Caco-2 (cell line): ENCODE measurements at places on chromosomes 7 and 10. TPM values are rescaled to one million over a fixed set of nuclear protein-coding genes. Genes with fewer than 3 reads are reported as not detected.

Gene ACTA2
- 0.23 TPM in 1 of 2 replicates, not detected in the other for total RNA-seq

DNA sequence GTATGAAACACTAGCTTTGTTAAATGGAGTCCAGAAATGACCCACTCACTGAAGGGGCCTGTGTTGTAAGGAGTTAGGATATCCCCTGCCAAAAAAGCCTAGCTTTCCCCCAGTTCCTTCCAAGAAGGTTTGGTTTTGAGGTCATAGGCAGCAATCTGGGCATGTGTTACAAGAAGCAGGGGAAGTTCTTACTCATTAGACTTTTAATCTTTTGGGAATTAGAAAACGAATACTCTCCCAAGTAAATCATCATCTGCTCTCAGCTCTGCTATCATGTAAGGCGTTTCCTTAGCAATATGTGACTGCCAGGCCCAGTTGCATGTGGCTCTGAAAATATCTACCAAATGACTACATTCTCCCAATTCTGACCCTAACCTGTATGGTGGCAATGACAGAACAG lies 3.7 kb downstream of the NOD1 start:
- no peaks in the 10 kb centered on the region for H3K36me3 ChIP-seq
- no peak overlapping the region for H3K4me3 ChIP-seq
- no peaks in the 10 kb centered on the region for H3K27me3 ChIP-seq

- no peaks in the 10 kb centered on the region for H3K27me3 ChIP-seq
- no peaks in the 10 kb centered on the region for H3K4me1 ChIP-seq
- H3K36me3 ChIP-seq: no peaks in the 10 kb centered on the region
- no peak overlapping the region for H3K4me3 ChIP-seq
These were observed 202.9 kb upstream of the MTPN start for GRCh38 chr7:136179851-136180721.

Gene LRRC72
- total RNA-seq: not detected in 2 replicates

Gene TRIM50
- not detected in 2 replicates for total RNA-seq
